Osteocyte (in vitro differentiated cells): ENCODE measurements at places on chromosomes 4 and X. TPM values are rescaled to one million over a fixed set of nuclear protein-coding genes. Genes with fewer than 3 reads are reported as not detected.

HPGD gene
- total RNA-seq, result not detected in 2 replicates

USP38 gene
- 19.5 and 20.1 TPM in 2 replicates for total RNA-seq

RPL10 gene
- total RNA-seq, result 2,857 and 2,892 TPM in 2 replicates

HDX gene
- total RNA-seq, result 5.4 and 6.4 TPM in 2 replicates

CWH43 gene
- not detected in 2 replicates for total RNA-seq

CCSER1 gene
- 0.13 TPM in 1 of 2 replicates, not detected in the other for total RNA-seq

MAGEA3 gene
- total RNA-seq, result not detected in 2 replicates

ATP2B3 gene
- 0.21 and 0.39 TPM in 2 replicates for total RNA-seq

USP26 gene
- not detected in 2 replicates for total RNA-seq

RAB41 gene
- total RNA-seq, result not detected in 2 replicates

SCML1 gene
- 7.0 and 8.2 TPM in 2 replicates for total RNA-seq

RPA4 gene
- total RNA-seq, result 0.24 and 0.56 TPM in 2 replicates

CXCL11 gene
- total RNA-seq, result not detected in 2 replicates

COL4A5 gene
- 535 and 547 TPM in 2 replicates for total RNA-seq

DCHS2 gene
- total RNA-seq, result 0.13 and 0.16 TPM in 2 replicates

XK gene
- total RNA-seq, result not detected in 2 replicates

GSX2 gene
- total RNA-seq, result 0.35 and 0.47 TPM in 2 replicates

TSPAN7 gene
- 0.40 and 0.86 TPM in 2 replicates for total RNA-seq

TRIM60 gene
- not detected in 2 replicates for total RNA-seq

GAGE13 gene
- total RNA-seq, result not detected in 2 replicates

TMEM33 gene
- 54.8 and 59.1 TPM in 2 replicates for total RNA-seq

CCNA2 gene
- total RNA-seq, result 9.6 and 10.6 TPM in 2 replicates

MAGIX gene
- total RNA-seq, result 1.2 and 2.3 TPM in 2 replicates
